IPS DF 6.9 (cell line): ENCODE measurements at places on chromosomes 1 and 21.
A peak's percentile ranks its signal among the peaks of the same experiment; 100 is the strongest.

DNA sequence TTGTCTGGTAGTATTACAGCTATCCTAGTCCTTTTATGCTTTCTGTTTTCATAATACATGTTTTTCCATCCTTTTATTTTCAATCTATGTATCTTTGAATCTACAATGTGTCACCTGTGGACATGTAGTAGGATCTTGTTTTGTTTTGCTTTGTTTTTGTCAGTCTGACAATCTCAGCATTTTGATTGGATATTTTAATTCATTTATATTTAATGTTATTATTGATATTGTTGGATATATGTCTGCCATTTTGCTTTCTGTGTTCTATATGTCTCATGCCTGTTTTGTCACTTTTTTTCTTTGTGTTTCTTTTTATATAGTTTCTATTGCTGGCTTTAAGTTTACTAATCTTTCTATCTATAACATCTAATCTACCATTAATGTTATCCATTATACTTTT lies 11.5 kb upstream of the PRSS38 start:
- no peak for DNase-seq

DNA sequence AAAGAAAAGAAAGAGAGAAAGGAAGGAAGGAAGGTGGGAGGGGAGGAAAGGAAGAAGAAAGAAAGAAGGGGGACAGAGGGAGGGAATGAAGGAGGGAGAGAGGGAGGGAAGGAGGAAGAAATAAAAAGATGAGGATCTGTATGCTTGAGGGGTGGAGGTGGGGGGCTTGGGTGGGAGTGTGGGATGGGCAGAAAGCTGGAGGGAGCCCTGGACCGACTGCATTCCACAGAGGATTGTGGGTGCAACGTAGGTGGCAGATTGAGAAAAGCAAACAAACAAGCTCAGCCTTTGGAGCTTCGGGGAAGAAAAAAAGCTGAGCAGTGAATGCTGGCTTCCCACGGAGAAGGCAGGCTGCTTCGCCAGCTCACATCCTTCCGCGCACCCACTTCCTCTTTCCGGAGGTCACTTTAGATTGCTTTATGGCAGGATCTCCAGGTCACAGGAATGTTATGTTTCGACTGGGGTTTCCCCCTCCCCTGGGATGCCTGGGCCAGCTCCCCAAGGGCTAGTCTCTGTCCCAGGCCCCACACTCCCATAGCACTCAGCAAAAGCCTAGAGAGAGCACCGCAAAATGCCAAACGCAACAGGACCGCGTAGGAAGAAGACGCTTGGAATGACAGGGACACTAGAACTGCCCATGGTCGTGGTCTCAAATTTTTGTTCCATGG lies 20.7 kb upstream of the LGALS8 start:
- no peak for DNase-seq

DNA sequence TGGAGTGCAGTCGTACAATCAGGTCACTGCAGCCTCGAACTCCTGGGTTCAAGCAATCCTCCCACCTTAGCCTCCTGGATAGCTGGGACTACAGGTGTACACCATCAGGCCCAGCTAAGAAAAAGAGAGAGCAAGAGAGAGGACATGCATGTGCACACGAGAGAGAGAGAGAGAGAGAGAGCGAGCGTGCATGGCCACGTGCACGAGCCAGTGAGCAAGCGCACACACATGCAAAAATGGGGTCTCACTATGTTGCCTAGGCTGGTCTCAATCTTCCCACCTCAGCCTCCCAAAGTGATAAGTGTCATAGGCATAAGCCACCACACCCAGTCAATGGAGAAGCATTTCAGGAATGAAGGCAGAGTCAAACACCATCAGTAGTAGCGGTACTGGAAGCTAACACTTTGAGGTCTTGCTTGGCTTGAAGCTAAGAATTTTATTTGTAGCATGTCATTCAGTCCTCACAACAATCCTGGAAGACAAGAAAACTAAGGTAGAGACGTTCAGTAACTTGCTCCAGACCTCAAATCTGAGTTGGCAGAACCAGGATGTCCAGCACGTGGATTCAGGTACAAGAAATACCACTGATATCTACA lies 14.5 kb downstream of the GNB1 start:
- no peak for DNase-seq

- no peak for DNase-seq
Measured at GRCh38 chr1:240792915-240793529, 181.1 kb upstream of the GREM2 start.

DNA sequence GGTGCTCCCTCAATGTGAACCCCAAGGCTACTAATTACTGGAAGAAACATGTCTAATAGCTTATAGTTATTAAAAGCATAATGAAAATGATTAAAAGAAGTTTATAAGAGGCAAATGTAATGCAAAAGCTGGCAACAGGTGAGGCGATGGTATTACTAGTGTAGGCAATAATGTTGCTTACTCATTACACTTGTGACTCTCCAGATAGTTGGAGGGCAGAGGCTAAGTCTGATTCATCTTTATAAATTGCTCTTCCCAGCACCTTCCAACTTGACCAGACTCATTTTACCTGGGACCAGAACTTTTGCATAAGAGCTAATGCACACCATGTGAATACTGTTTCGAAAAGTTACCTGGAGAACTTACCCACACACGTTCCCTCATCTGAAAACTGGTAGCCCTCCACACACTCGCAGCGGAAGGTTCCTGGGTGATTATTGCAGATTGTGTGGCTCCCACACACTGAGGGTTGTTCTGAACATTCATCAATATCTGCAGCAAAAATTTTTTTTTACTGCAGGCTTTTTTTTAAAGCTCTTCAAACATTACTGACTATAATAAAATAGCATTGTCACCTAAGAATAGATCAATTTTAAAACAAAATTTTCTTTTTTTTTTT lies 48.0 kb downstream of the NID1 start:
- no peak for DNase-seq

GRCh38 chr21:31845151-31845729 lies 27.6 kb upstream of the HUNK start:
- peak; percentile 9 for DNase-seq

- DNase-seq = peak; percentile 37
Measured at GRCh38 chr1:24558902-24559791, 3.3 kb downstream of the NCMAP start.

DNA sequence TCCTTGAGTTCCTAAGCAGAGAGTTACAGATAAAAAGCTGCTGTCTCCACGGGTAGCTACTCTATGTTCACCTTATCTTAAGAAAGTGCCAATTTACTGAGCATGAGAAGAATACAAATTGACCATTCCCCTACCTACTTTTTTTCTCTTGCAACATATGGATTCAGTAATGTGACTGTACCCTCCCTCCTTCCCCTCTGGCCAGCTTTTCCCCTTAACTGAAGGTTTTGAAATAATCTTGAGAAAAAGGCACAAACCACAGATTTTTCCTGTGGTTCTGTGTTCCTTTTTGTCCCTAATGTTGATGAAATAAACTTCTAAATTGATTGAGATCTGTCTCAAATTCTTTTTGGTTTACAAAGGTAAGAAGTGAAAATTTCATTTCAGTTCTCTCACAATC lies 2.6 kb upstream of the CD2 start:
- no peak for DNase-seq

DNA sequence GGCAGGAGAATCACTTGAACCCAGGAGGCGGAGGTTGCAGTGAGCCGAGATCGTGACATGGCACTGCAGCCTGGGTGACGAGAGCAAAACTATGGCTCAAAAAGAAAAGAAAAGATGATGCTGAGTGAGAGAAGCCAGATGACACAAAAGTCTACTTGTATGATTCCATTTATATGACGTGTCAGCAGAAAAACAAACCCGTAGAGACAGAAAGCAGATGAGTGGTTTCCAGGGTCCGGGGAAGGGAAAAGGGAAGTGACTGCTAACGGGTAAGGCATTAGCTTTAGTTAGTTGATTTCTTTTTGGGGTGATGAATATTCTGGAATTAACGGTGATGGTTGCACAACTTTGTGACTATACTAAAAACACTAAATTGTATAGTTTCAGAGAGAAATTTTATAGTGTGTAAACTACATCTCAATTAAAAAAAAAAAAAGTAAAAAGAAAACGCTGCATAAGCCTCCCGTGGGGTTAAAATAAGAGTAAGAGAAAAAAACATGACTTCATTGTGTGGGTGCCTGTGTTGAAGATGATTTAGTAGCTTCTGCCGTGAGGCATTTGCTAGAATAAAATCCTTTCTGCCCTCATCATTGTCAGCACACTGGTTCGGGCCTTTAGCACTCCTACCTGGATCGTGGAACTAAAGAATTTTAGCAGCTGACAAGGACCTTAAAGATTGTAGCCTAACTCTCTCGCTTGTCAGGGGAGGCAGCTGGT lies 24.7 kb upstream of the ATP5PO start:
- DNase-seq = no peak

DNA sequence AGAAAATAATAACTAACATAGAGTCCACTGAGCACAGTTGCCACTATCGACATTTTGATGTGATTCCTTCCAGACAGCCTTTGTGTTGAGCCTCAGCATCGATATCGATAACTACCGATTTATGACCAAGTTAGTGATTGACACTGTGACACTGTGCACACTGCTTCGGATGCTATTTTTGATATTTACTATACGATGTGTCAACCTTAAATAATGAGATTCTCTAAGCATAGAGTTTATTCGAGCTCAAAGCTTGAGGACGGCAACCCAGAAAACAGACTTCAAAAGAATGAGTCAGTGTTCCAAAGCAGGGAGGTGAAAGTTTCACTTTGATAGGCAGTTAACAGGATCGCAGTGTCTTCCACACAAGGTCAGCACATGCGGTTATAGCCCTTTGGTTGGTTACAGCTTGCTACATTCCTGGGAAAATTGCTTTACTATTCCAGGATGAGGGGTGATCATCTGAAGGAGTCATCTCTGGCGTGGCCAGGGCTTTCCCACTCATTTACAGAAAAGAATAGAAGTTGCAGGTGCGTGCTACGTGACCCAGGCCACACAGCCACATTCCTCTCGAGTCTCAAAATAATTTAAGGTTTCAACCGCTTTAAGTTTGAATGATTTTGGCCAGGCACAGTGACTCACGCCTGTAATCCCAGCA lies 53.6 kb upstream of the EFHD2 start:
- no peak for DNase-seq
